LNCaP clone FGC (cell line): ENCODE measurements at places on chromosomes 16 and 17.

DNA sequence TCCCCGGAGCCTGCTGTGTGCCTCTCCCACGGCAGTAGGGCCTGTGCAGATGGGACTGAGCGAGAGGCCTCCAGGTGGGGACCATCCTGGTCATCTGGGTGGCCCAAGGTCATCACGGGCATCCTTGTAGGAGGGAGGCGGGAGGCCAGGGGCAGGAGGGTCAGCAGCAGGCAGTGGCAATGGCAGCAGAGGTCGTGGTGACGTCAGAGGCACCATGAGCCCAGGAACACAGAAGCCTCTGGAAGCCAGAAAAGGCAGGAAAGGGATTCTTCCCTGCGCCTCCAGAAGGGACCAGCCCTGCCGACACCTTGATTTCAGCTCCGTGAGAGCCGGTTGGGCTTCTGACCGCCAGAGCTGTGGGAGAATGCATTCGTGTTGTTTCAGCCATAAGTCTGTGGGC, 190.3 kb downstream of the BANP start:
- DNase-seq: no peak

- no peak for DNase-seq
Measured at GRCh38 chr17:47982645-47983390, 11.9 kb downstream of the CDK5RAP3 start.

GRCh38 chr16:87939562-87940423, 3.5 kb upstream of the CA5A start:
- no peak for DNase-seq

DNA sequence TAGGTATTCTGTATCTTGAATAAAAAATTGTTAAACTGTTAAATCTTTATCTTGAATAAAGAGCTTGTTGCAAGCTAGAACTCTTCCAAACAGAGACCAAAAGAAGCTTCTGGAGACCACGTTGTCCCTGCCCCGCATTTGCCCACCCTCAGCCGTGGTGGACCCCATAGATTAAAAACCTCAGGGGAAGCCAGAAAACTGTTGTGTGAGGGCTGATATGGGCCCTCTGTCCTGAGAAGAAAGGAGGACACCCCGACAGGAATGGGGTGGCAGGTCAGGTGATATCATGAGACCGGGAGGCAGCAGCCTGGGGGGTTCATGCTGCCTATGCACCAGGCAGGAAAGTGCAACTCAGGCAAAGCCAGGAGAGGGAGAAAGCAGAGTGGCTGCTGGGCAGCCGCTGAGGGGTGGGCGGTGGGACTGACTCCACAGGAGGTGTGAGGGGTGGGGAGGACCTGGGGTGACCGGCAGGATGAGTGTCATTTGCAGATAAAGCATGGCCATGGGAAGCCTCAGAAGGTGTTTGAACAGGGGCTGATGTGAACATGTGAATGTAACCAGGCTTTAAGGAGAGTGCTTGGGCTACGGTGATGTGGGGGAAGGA, 147.8 kb downstream of the IRF8 start:
- no peak for DNase-seq

- DNase-seq: no peak
Measured at GRCh38 chr17:2716649-2717048, 5.1 kb upstream of the CLUH start.
